ENCODE measurements at places on chromosomes 6 and 20. TPM values are rescaled to one million over a fixed set of nuclear protein-coding genes. Genes with fewer than 3 reads are reported as not detected.

The CST4 gene
- not detected for total RNA-seq

The AKAP12 gene
- 24.6 TPM for total RNA-seq

The OPRL1 gene
- 3.2 TPM for total RNA-seq

The DZANK1 gene
- total RNA-seq, result 2.7 TPM

The HLA-DRB5 gene
- total RNA-seq, result 0.29 TPM

The DLL1 gene
- 0.13 TPM for total RNA-seq

The SNTA1 gene
- total RNA-seq, result 35.5 TPM

The TLDC2 gene
- total RNA-seq, result not detected

The ULBP2 gene
- 0.37 TPM for total RNA-seq

The OR2H2 gene
- total RNA-seq, result not detected
